Activated CD4-positive, alpha-beta T cell treated with anti-CD3 and anti-CD28 coated beads for 24 hours (primary cell): ENCODE measurements at places on chromosomes 1 and 21.

DNA sequence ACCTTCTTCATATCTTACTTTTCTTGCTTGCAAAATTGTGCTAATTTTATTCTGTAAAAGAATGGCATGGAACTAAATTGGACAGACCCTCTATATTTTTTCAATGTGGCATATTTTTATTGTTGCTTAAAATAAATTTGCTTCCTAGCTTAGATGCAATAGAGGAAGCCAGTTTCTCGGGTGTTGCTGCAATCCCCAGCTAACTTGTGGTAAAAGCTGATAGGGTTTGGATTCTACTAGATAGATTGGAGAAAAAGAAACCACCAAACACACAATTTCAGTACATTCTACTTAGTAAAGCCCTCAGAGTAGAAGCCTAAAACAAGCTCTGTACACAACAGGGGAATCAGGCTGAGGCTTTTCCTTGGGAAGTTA lies 49.5 kb upstream of the GCLM start:
- DNase-seq: no peak

DNA sequence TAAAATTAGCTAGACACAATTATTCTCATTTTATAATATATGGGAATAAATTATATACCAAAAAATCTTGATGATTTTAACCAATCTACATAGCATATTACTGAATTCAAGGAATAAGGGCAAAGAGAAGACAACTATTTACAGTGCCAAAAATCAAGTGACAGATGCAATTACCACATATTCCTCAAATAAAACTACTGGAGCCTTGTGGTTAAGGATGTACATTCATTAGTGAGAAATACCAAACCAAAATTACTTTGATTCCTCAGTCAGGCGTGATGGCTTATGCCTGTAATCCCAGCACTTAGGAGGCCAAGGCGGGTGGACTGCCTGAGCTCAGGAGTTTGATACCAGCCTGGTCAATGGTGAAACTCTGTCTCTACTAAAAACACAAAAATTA lies 68.8 kb upstream of the RBM34 start:
- no peak for DNase-seq

- DNase-seq: no peak
Measured at GRCh38 chr1:41492341-41492848, 7.9 kb upstream of the EDN2 start.

DNA sequence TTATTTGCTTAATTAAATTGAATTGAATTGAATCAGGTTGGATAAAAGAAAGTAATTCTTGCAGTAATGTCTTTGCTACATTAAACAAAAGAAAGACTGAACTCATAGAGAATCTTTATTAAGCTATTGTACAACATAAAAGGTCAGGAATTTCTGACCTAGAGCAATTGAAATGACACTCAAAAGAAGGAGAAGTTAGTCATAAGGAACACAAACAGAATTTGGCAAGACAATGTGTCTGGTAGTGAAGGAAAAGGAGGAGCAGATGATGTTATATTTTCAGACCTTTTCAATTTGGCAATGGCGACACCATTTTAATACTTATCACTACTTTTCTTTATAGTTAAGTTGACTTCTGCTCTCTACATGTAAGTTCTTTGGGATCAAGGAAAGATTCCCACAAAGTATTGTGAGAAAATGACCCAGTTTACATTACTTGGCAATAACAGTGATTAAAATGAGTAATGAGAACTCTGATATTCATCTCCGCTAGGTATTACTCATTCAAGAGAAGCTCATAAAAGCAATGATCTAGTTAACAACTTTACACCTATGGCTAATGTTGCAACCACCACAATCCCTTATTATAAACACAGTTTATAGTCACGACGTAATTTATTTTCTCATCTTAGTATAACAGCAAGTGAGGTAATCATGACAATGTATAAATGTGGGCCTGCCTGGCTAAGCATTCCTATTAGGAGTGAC lies 14.7 kb upstream of the KRTAP21-1 start:
- no peak for DNase-seq

DNA sequence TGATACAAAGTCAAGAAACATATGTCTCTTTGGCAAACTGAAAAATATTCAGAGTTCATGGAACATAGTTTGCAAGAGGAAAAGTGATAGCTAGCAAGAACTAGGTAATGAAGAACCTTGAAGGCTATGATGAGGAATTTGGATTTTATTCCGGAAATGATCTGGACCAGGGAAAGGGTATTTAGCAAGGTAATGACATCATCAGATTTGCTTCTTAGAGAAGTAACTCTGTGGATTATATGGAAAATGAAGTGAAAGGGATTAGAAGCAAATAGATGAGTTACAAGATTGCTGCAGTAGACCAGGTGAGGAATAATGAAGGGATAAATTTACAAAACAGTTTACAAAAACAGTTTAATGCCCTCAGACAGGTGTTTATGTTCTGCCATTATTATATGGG lies 197.3 kb downstream of the RASAL2 start:
- DNase-seq: no peak

DNA sequence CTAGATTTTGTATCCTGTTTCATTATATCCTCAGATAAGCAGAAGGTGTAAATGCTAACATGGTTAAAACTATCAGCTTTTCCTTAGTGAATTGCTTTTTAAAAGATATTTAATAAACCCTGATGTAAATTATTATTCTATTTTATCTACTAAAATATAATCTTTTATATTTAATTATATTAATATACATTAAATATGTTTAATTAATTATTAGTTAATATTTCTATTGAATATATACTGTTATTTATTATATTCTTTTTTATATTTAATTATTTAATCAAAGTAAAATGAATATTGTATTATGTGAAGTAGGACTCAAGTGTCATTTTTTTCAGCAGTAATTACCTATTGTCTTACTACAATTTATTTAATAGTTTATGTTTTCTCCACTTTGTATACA lies 179.7 kb upstream of the ADGRL4 start:
- DNase-seq: no peak

DNA sequence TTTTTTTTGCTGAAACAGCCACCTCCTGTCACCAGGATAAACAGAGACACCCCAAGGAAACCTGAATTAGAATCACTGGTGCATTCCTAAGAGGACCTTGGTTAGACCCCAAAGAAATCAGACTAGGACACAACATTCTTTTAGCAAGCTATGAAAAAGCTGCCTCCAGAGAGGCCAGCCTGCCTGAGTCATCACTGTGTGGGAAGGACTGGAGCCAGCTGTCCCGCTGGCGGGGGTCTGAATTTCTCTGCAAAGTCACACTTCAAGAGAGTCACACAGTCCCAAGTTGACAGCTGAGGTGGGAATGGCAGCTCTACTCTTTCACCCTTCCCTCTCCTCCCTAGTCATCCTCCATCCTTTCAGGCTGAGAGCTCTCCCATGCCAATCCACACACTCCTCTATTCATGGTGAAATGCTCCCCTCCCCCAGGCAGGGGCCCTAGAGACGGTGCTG lies 405.0 kb upstream of the POU3F1 start:
- no peak for DNase-seq

GRCh38 chr1:58780411-58780810 lies 3.4 kb downstream of the JUN start:
- DNase-seq: no peak

- no peak for DNase-seq
Measured at GRCh38 chr1:108850929-108851328, 6.0 kb downstream of the AKNAD1 start.

DNA sequence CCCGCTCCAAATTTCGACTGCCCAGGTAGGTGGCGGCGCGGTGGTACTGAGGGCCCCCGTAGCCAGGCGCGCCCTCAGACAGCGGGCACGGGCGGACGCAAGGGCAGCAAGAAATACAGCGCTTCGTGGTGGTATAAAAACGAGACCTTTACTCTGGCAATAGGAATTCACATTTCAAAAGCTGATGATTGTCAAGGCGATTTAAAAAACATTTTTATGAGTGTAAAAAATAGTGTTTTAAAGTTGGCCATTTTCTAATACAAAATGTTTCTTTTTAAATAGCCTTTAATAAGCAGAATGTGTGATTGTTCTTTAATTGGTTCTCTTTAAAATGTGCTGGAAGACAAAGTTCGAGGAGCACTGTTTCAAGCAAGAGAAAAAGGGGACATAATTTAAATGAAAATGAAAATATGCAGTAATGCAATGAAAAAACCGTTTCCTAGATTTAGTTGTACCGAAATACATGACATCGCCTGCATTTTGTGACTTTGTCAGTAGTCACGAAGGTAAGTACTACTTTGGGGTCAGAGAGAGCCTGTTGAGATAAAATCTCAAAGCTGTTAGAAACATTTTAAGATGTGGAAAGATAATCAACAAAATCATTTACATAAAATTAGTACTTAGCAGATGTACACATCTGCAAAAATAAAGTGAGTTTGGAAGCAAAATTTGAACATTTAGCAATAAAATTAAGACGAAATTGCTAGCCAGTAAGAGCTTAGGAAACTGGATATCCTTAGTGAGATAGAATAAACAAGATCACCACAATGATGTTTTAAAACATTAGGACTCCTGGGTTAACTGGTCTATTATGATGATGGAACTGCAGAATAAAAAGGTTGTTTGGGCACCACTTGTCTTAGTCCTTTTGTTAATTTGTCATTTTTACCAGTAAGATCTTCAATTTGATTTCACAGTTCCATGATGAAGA lies 1.1 kb upstream of the PSMG1 start:
- DNase-seq: no peak

- no peak for DNase-seq
Measured at GRCh38 chr1:218080863-218081262, 204.2 kb upstream of the RRP15 start.

- no peak for DNase-seq
Measured at GRCh38 chr1:66373157-66373591, 160.8 kb upstream of the SGIP1 start.

- no peak for DNase-seq
Measured at GRCh38 chr1:163406772-163407171, 85.0 kb downstream of the NUF2 start.

DNA sequence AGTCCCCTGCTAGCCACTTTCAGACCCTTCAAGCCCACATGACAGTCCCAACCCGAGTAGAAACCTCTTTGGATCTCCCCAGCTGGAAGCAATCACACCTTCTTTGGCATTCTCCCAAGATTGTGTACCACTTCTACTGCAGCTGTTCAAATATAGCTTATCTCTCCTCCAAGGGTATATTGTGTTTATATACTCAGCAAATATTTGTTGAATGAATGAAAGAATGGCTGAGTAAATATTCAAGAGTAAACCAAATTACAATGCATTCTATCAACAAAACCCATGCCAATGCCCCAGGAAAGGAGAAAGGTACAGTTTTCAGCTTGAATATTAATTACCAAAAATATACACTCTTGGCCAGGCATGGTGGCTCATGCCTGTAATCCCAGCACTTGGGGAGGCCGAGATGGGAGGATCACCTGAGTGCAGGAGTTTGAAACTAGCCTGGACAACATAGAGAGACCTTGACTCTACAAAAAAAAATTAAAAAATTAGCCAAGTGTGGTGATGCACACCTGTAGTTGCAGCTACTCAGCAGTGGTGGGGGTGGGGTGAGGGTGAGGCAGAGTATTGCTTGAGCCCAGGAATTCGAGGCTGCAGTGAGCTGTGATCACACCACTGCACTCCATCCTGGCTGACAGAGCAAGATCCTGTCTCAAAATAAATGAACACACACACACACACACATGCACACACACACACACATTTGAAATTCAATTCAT lies 68.5 kb downstream of the NIBAN1 start:
- no peak for DNase-seq

GRCh38 chr1:193406901-193407300 lies 220.5 kb upstream of the B3GALT2 start:
- DNase-seq: no peak

- DNase-seq: no peak
Measured at GRCh38 chr21:34936883-34937563, 112.1 kb downstream of the RUNX1 start.

DNA sequence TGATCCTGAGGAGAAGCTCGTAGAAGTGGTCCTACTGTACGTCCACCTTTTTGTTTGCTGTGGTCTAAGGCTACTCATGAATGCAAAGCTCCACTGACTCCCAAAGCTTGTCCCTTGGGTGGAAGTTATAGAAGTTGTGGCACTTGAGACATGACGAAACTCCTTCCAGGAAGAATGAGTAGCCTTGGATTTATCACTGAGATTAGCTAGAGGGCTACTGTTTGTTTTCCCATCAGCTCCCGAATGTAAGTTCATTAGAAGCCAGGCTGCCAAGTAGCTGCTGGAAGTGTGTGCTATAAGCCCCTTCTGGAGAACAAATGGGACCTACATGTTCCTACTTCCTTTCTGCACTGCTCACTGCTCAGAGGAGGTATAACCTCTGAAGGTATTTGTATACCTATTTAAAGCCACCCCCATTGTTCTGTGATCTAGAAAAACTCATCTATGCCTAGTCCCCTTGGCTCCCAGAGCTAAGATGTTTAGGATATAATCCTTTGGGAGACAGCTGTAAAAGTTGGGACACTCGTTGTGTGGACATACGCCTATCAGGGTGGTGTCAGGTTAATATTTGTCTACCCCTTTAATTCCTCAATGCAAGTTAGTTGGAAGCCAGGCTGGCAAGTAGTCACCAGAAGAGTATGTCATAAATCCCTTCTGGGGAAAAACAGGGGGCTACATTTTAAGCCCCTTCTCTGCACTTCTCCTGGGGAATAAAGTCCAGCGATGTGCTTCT lies 72.9 kb downstream of the SCMH1 start:
- DNase-seq: no peak

- DNase-seq: no peak
Measured at GRCh38 chr1:185668013-185668412, 66.2 kb upstream of the HMCN1 start.

GRCh38 chr1:40939320-40940059 lies 40.0 kb upstream of the CTPS1 start:
- no peak for DNase-seq

- DNase-seq: no peak
Measured at GRCh38 chr21:45036630-45037029, 37.8 kb upstream of the ADARB1 start.

DNA sequence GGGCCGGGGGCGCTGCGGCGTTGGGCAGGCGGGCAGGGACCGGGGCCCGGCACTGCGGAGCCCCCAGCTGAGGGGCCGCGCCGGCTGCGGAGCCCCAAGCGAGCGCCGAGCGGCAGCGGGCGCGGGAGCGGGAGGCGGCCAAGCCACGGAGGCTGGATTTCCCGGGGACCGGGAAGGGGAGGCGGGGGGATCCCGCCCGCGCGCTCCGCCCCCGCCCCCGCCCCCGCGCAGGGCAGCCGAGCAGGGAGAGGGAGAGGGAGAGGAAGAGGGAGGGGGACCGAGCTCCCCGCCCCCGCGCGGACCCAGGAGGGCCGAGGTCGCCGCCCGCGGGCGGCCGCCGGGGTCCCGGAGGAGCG lies at the start of gene DLGAP3:
TSS of gene DLGAP3 (minus strand) at position 154 of the 356 bp plus-strand sequence. CDS start 24,267 bp downstream, outside the sequence.
- no peak for DNase-seq

- no peak for DNase-seq
Measured at GRCh38 chr21:38798481-38798882, 7.2 kb upstream of the ETS2 start.

- DNase-seq: no peak
Measured at GRCh38 chr1:160996178-160996577, 24.8 kb downstream of the F11R start.

- no peak for DNase-seq
Measured at GRCh38 chr1:215185067-215185620, 102.6 kb downstream of the KCNK2 start.

GRCh38 chr1:180431683-180432082 lies 70.7 kb downstream of the ACBD6 start:
- no peak for DNase-seq
